ENCODE measurements at places on chromosomes 4 and X.

GRCh38 chrX:1527457-1527856, 9.5 kb downstream of the P2RY8 start:
- DNase-seq, result no peak

- DNase-seq, result no peak
Observed at GRCh38 chr4:4474476-4474875, 67.4 kb downstream of the STX18 start.

GRCh38 chr4:104815665-104816064, 321.0 kb upstream of the CXXC4 start:
- no peak for DNase-seq

- DNase-seq, result no peak
Observed at GRCh38 chrX:129653971-129654651, 645 bp downstream of the APLN start.

DNA sequence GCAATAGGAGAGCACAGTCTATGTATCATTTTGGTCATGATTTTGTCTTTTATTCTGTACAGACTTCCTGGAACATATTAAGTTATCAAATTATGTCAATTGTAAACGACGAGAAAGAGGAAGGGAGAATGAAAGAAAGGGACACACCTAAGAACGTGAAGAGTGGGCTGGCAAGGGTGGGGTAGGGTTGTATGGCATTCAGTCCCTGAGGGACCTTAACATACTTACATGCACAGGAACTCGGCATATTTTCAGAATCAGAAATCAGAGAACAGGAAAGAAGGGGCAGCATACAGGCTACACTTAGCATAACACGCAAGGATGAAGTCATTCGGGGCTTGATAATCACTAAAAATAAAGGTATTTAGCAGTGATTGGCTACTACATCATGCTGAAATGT, 1375.0 kb upstream of the ADGRL3 start:
- DNase-seq, result no peak

DNA sequence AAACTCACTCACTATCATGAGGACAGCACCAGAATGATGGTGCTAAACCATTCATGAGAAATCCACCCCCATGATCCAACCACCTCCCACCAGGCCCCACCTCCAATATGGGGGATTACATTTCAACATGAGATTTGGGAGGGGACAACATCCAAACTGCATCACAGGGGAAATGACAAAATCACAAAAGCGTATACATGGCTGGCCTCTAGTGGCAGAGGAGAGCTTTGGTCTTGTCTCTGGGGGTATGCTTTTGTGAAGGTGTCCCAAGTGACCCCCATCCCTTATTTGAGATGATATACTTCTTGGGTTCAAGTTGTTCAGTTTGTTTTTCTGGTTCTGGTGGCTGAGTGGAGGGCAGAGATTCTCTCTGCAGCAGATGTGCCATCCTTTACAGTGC, 8.5 kb upstream of the SETD7 start:
- no peak for DNase-seq

DNA sequence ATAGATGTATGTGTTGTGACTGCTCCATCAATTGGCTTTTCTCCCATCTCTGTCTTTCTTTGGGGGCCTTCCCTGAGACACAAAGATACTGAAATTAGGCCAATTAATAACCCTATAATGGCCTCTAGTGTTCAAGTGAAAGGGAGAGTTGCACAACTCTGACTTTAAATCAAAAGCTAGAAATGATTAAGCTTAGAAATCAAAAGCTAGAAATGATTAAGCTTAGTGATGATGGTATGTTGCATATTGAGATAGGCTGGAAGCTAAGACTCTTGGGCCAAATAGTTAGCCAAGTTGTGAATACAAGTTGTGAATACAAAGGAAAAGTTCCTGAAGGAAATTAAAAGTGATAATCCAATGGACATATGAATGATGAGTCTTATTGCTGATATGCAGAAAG, 452.9 kb upstream of the AGA start:
- DNase-seq, result no peak

DNA sequence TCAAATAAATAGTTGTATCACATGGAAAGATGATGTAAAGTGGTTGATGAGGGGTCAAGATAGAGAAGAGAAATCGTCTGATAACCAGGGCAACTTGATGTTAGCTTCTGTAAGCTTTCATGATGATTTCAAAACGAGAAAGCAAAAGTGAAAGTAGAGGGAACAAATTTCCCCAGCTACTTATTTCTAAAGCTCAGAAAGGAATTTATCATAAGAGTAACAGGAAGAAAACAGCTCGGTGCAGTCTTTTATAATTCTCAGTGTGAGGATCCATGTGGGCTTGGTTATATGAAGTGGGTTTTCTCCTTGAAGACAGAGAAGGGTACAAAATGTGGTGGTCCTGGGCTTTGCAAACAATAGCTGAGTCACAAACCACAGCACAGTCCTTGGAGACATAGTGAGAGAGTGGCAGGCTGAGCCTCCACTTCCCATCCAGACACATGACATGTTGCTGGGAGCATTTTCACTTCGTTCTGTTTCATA, 32.1 kb upstream of the GLRA2 start:
- DNase-seq, result no peak

DNA sequence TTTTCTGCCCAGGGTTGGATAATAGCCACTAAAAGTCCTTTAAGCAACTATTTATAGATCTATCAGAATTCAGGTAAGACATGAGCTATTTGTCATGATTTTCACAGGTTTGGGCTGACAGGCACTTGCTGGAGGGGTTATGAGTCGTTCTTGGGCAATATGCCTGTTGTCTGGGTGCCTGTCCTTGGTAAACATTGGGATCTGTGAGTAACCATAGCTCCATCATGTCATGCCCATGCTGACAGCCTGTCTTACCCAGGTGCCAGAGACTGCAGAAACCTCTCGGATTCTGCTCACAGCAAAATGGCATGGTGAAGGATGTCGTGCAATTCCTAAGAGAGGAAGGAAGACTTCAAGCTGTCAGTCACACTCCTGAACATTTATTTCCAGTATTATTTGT, 116.0 kb upstream of the PUDP start:
- no peak for DNase-seq

DNA sequence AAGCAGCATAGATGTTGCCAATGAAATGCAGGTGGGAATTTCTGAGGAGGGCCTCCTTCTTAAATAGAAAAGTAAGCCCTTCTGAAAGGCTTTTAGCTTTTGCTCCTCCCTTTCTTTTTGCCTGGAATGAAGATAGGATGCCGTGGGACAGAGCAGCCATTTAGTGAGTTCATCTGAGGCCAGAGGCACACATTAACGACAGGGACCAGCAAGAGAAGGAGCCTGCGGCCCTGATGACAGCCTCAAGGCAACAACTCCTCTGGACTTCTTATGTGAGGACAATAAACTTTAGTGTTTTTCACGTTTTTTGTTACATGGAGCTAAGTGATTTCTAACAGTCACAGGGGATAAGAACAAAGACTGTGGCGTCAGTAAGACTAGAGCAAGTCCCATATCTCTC, 1.1 kb upstream of the BDH2 start:
- no peak for DNase-seq

DNA sequence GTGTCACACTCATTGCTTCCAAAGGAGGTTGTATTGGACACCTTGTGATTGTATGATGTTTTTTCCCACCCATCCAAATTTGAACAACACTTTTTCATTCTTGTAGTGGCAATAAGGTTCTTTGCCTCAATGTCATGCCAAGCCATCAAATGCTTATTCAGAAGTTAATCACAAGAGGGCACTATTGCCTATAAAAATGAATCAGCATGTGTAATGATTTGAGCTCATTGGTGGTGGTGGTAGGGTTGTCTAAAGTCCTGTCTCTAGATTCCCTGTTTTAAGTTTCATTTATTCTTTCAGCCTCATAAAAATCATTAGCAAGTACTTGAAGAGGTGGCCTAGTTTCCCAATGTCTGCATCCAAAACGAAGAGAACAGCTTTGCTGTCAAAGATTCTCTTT, 37.0 kb downstream of the IRS4 start:
- DNase-seq, result no peak

DNA sequence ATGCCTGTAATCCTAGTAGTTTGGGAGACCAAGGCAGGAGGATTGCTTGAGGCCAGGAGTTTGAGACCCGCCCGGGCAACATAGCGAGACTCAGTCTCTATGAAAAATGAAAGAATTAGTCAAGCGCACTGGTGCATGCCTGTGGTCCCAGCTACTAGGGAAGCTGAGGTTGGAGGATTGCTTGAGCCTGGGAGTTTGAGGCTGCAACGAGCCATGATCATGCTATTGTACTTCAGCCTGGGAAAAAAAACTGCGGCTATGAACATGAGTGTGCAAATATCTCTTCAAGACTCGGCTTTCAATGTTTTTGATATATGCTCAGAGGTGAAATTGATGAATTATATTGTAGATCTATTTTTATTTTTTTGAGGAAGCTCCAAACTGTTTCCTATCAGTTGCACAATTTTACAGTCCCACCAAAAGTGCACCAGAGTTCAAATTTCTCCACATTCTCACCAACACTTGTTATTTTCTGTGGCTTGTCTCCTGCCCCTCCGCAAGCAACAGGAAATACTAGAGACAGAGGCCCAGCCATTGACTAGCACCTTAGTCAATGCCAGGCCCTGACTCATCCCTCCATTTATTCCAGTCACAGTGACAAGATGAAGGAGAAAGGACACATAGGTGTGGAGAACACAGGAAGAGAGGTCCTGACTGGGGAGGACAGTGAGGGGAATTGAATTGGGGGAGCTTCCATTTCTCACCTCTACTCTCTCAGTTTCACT, 33.1 kb upstream of the ZNF41 start:
- no peak for DNase-seq

DNA sequence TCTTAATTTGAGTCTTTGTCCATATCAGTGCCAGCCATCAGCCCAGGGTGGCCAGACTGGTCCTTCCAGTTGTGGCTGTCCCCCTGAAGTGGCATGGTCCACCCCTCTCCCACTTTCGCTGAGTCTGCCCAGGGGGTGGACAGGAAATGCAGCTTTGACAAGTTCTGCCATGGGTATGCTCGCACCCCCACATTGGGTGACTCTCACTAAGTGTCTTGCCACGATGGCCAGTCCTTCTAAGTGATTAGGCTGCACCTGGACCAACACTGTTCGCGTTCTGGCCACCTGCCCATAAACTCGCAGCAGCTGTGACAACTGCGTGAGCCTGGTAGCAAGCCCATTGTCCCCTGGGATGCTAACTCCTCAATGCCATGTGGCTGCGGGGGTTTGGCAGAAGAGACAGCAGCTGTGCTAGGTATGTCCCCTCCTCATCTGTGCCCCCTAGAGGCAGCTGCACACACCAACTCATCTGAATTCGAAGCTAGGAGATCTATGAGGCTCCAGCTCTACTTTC, 10.0 kb upstream of the LNX1 start:
- DNase-seq, result no peak

DNA sequence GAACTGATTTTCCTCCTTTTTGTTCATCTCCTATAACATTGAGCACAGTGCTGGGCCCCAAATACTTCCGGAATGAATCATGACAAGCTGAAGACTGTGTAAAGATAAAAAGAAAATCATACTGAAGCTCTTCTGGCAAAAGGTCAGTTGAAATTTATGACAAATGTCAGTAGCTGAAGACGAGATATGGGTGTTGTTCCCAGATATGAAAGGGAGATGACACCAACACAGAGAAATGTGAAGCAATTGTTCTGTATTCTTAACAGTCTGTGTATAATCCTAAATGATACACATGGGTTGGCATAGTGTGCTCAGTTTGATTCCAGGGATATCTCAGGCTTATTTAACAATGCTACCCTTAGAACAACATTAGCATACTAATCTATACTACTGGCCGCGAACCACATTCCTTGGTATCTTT, 170.5 kb upstream of the PITX2 start:
- DNase-seq, result no peak

Measured in stimulated activated CD4-positive, alpha-beta T cell treated with anti-CD3 and anti-CD28 coated beads, TNF-alpha, amount 100 ng/mL, for 1 hour (primary cell).